ENCODE measurements at places on chromosomes 3 and 15.

DNA sequence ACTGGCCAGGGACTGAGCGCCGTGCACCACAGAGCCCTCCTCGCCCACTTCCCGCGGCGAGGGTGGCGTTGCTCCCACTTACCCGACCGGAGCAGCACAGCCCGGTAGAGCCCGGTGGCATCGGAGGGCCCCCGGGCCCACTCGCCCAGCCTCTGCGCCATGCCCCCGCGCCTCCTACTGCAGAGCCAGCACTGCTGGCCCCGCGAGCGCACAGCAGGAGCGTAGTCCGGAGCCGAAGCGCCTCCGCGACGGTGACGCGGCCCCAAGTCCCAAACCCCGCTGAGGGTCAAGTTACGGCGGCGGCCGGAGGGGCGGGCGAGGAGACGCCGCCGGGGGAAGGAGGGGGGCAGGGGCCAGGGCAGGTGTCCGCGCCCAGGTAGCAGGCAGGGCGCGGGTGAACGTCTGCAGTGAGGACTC lies 9.6 kb upstream of the FAM107A start:
- no peak for DNase-seq

- no peak for DNase-seq
These were observed 99.9 kb upstream of the GAP43 start for GRCh38 chr3:115523458-115523857.

GRCh38 chr3:98188545-98188944 lies 22.0 kb downstream of the OR5H15 start:
- peak; percentile 18 for DNase-seq

- DNase-seq = no peak
These were observed 38.5 kb downstream of the C3orf62 start for GRCh38 chr3:49238274-49239127.

GRCh38 chr3:159238646-159239045 lies 436.8 kb downstream of the MFSD1 start:
- DNase-seq = no peak

- DNase-seq = no peak
These were observed 87.6 kb downstream of the RAB11A start for GRCh38 chr15:65956899-65957298.

- no peak for DNase-seq
These were observed 32.4 kb downstream of the TRIM71 start for GRCh38 chr3:32850226-32850625.

DNA sequence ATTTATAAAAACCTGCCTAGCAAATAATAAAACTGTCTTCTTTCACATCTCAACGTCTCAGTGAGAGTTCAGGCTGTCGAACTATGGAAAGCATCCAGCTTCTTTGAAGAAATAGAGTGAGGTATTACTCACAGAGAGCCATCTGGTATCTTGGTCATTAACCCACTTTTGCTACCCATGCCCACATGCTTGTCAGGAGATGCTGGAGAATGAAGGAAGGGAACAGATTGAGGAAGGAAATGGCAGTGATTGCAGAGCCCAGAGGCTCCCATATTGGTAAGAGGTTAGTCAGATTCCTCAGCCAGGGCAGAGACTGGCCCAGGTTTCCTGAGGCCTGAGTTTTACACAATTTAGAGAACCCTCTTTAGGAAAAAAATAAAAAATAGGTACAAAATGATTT lies 119.1 kb downstream of the B3GALNT1 start:
- DNase-seq = no peak

DNA sequence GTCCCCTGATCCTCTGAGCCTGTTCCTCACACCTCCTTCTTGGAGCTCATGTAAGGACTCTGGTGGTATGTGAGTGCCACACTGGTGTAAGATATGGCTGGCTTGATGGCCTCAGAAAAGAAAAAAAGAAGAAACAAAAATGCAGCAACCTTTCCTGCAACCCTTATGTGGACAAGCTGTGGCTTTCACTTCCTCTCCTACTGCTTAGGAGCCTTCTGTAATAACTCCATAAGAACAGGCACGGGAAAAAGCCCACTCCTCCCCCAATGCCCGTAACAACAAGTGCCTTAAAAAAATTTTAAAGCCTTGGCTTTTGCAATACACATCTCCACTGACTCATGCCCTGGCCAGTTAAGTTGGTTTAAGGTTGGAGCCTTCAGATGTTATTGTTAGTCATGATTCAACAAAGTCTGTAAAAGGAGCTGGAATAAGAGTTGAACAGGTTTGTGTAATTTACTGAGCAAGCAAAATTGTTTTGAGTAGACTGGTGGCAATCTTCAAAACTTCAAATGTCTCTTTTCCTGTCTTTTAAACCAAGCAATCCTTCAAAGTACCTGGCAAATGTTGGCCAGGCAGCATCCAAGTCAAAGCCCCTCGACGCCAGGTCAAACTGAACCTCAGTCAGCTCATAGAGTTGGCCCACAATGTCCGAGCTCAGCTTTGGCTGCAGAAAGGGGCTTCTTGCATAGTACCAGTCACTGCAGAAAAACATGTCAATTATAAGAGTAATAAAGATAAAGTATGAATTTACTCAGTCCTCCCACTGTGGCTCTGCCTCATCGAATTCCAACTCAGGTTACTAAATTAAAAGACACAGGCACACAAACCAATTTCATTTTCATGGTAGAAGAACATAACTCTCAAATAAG lies 22.9 kb downstream of the FYCO1 start:
- no peak for DNase-seq

GRCh38 chr15:71570736-71571135 lies 239.6 kb upstream of the NR2E3 start:
- DNase-seq = no peak

DNA sequence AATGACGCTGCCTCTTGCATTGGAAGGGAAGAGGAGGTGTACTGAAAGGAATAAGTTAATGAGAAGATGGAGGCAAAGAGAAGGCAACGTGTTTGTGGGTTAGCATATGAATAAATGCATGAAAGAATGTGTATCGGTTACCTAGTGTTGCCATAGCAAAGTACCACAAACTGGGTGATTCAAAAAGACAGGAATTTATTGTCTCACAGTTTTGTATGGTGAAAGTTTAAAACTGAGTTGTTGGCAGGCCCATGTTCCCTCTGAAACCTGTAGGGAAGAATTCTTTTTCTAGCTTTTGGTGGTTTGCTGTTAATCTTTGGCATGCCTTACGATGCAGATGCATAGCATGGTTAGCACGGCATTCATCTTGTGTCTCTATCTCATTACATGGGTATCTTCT lies 729.9 kb downstream of the MECOM start:
- no peak for DNase-seq

- DNase-seq = no peak
These were observed 90.2 kb downstream of the NTRK3 start for GRCh38 chr15:88166082-88166993.

GRCh38 chr15:94576889-94577533 lies 345.6 kb downstream of the MCTP2 start:
- DNase-seq = no peak

GRCh38 chr3:170405101-170405500 lies 13.6 kb upstream of the CLDN11 start:
- no peak for DNase-seq

DNA sequence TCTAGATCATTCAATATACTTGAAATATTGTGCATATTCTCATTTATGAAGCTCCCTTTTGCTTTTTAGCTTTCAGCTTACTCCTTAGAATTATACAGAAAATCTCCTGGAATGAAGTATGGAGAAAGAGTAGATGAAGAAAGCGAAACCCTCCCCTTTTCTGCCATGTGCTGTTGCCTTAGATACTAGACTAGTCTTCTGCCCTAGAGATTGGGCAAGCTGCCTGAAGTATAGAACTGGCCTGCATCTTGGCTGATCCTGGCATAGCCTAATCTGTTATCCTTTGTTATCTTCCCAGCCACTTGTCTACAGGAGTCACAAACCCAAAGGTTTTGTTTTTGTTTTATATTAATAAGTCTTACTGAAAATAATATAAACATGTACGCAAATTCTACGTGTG lies 138.8 kb downstream of the RBPMS2 start:
- no peak for DNase-seq

GRCh38 chr3:6779140-6779539 lies 81.8 kb upstream of the GRM7 start:
- DNase-seq = no peak

- DNase-seq = no peak
These were observed 44.9 kb downstream of the MSL2 start for GRCh38 chr3:136151219-136151618.

DNA sequence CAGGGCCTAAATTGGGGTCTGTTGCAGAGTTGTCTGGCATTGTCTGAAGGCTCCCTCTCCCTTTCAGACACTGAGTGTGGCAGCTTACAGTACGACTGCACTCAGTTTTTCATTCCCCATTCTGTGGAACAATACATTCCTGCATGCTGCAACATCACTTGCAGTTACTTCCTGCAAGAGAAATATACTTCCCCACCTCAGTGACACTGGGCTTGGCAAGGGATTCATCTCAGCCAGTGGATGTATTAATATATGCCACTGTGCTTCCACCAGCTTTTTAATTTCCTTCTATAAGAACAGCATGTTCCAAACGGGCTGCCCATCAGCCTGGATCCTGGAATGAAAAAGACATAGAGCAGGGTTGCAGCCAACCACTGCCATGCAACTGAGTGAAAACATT lies 23.1 kb downstream of the B3GALNT1 start:
- DNase-seq = no peak

DNA sequence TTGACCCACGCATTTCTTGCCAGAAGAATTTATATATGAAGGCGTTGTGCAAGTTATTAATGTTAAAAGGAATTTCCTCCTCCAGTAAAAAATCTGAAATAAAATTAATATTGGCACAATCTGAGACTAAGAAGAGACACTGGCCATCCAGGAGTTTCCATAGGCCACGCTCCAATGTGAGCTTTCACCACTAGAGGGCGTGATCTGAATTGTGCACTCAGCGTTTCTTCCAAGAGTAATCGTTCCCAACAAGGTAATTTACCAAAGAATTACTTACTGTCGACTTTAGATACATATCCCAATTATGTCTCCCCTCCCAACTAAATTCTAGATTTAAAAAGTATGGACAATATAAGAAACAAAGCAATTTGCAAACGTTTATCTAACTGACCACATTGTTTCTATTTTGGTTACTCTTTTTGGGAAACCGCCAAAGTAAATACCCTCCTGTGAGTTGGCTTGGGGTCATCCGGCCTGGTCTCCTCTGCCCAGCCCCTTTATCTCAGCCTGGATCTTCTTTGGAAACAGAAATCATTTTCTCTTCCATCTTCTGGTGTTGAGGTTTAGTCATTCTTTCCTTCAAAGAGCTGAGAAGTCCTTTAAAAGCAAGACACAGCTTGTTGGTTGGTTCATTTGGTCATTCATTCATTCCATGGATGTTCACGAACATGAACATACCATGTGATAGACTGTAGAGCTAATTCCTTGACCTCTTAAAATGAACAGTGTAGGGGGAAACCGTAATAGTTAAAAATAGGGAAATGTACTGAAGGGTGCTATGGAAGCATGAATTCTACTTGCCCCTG lies 26.2 kb downstream of the POLR2M start:
- peak; percentile 4 for DNase-seq

- DNase-seq = no peak
These were observed 487.6 kb downstream of the NAALADL2 start for GRCh38 chr3:175346573-175347356.

- DNase-seq = no peak
These were observed 56.0 kb upstream of the AGTR1 start for GRCh38 chr3:148641722-148642121.

- no peak for DNase-seq
These were observed 21.4 kb upstream of the LIPC start for GRCh38 chr15:58410353-58410752.

DNA sequence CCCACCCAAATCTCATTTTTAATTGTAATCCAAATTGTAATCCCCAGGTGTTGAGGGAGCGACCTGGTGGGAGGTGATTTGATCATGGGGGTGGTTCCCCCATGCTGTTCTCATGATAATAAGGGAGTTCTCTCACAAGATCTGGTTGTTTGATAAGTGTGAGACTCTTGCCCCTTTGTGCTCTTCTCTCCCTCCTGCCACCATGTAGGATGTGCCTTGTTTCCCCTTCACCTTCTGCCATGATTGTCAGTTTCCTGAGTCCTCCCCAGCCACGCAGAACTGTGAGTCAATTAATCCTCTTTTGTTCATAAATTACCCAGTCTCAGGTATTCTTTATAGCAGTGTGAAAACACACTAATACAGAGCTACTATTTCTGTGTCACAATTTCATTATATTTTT lies 88.7 kb downstream of the NCEH1 start:
- no peak for DNase-seq

DNA sequence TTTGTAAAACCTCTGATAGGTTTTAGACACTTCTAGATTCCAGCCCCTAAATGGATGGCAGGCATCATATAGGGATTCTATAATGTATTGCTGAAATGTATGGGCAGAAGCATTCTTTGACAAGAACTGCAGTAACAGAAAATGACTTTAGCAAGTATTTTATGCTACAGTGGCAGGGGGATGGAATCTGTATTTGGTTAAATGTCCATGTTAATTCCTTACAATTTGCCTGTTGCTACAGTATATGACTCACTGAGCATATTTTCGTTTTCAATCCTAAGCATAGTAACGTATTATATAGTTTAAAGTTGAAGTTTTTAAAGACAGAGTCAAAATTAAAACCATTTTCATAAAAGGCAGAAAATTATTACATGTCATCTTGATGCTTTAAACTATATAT lies 150.1 kb downstream of the MEX3B start:
- no peak for DNase-seq

GRCh38 chr15:74464216-74464615 lies 3.3 kb upstream of the UBL7 start:
- peak; percentile 29 for DNase-seq

DNA sequence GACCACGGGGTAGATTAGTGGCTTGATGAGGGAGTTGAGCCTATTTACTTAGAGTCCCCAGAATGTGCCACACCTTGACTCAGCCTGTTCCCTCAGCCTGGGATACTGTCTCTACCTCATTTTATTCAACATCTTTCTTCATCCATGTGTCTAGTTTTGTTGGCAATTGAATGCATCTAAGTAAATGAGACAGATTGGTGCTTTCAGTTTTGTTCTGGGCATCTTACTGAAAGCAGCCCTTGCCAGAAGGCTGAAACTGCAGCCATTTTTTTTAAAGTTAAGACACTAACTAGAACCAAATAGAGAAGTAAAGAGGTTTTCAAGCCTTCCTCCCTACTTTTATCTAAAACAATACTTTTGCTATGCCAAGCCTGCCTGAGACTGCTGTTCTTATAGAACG lies 246.8 kb downstream of the SLCO3A1 start:
- DNase-seq = no peak

- DNase-seq = no peak
These were observed 1.7 kb downstream of the TBC1D5 start for GRCh38 chr3:17740721-17741141.

GRCh38 chr15:75073197-75073596 lies 49.8 kb downstream of the PPCDC start:
- no peak for DNase-seq

GRCh38 chr3:183327343-183327742 lies 74.3 kb downstream of the B3GNT5 start:
- no peak for DNase-seq
